HFFc6 (cell line): ENCODE measurements at places on chromosomes 4 and X.

GRCh38 chr4:26365537-26366150, 44.8 kb downstream of the RBPJ start:
- no peak for DNase-seq

GRCh38 chr4:98508829-98509598, 149.4 kb downstream of the TSPAN5 start:
- no peak for DNase-seq

- DNase-seq: no peak
These were observed 108.2 kb upstream of the SORBS2 start for GRCh38 chr4:185920171-185920570.

- no peak for DNase-seq
These were observed 229.6 kb upstream of the AGTR2 start for GRCh38 chrX:115940888-115941332.

DNA sequence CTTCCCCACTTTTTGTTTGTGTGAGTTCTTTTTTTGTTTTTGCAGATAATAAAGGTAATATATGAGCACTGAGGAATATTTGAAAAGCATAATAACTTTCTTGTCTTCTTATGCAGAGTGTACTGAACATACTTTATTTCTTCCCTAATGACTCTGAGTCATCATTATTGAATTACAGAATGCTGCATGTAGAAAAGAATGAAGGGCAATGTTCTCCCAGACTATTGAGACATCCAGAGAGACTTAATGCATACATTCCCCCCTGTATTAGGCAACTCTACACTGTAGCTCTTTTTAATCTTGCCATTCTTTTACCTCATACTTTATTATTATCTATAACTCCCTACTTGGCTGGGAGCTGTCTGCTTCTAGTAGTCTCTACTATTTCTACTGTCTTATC, 240.5 kb upstream of the ANKRD50 start:
- peak; percentile 52 for DNase-seq

- DNase-seq: no peak
These were observed 67.4 kb upstream of the PCDH18 start for GRCh38 chr4:137599734-137600133.

GRCh38 chrX:32137525-32137924, 1065.7 kb upstream of the FTHL17 start:
- DNase-seq: no peak

GRCh38 chr4:1204286-1204827, 32.0 kb upstream of the SPON2 start:
- DNase-seq: no peak

DNA sequence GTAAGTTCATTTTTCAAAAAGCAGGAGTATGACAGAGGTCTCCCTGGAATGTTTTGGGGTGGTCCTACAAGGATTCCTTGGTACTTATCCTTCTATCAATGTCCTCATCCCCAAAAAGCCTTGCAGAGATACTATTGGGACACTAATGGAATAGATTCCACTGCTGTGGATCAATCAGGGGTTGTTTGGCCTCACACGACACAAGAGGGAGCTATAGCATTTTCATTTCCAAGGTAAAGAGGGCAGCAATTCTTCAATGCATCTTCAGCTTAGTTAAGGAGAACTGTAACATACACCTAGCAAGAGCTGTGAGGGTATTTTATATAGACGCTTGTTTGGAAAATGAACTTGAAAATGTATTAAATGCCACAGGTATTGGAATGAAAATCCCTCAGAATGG, 50.9 kb downstream of the USP26 start:
- DNase-seq: no peak
